Retinal pigment epithelial cell (primary cell): ENCODE measurements at places on chromosomes 5 and 9.

DNA sequence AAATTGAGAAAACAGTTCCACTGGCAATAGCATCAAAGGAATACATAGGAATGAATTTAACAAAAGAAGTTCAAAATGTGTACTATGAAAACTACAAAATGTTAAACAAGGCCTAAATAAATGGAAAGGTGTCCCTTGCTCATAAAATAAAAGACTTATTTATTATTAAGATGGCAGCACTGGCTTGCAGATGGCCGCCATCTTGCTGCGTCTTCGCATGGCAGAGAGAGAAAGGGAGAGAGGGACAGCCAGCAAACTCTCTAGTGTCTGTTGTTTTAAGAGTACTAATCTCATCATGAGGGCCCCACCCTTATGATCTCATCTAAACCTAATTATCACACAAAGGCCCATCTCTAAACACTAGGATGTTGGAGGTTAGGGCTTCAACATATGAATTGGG lies 47.1 kb downstream of the ABLIM3 start:
- no peak for DNase-seq

- no peak for DNase-seq
Observed at GRCh38 chr5:56918054-56918453, 8.7 kb downstream of the SETD9 start.

GRCh38 chr5:171773106-171773505 lies 12.5 kb upstream of the SMIM23 start:
- DNase-seq = no peak

DNA sequence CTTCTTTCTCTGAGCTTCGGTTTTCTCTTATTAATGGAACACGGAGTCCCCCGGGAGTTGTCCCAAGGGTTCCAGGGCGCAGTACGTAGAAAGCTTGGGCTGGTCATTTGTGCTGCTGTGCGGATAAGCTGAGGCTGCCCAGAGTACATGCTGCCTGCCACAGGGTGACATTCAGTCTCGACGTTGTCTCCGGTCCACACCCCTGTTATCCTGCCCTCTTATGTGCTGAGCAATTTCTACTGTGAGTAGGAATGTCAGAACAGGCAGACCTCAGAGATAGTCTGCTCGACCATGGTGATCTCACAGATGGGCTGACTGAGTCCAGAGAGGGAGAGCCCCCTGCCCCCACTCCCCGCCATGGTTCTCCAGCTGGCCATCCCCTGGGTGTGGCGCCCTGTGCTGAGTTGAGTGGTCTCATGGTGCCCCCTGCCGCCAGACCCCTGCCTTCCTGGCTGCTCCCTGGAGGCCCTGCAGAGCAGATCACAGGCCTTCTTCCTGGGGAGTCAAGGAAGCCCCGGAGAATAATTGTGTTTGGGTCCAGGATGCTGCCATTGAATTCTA lies 124.0 kb downstream of the RGS3 start:
- DNase-seq = no peak

DNA sequence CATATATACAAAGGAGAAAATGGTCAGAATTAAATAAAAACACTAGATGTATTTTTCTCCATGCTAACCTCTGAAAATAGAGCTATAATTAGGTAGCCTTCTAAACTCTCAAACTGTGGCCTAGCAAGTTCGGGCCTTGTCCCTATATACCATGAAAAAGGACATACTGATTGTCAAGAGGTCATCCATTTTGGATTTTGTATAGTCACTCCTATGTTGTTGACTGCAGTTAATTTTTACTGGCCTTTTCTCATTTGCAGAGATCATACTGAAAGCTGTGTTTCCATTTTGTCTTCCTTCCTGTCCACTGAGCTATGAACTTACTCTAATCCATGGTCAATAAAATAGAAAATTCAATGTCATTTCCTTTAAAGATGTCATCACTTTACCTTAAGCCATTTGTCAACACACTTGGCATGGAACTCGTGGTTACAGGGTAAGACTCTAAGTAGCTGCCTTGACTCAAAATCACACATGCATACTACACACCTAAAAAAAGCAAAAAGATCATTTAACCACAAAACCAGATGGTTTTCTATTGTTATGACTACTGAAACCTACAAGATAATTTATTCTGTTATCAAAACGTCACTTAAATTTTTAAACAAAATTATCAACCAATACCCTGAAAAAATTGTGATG lies 58.0 kb downstream of the RNF38 start:
- no peak for DNase-seq

GRCh38 chr5:167769846-167770413 lies 521.5 kb upstream of the WWC1 start:
- DNase-seq = no peak

GRCh38 chr5:5492087-5492933 lies 69.8 kb downstream of the ICE1 start:
- peak; percentile 9 for DNase-seq

- no peak for DNase-seq
Observed at GRCh38 chr5:42641336-42642005, 115.1 kb upstream of the CCDC152 start.

DNA sequence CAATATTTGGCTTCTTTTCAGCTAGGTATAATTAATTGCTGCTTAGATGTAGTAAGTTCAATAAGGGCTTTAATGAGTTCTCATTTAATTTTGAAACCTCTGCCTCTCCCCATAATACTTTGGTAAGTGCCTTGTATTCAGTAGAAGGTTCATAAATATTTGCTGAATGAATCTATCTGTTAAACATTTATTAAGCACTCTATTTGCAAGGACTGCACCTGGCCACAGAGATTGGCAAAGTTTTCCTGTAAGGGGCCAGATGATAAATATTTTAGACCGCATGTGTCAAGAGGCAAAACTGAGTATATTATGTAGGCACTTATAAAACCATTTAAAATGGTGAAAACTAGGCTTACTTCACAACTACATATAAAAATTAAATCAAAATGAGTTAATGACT lies 19.0 kb upstream of the GNA14 start:
- DNase-seq = no peak

DNA sequence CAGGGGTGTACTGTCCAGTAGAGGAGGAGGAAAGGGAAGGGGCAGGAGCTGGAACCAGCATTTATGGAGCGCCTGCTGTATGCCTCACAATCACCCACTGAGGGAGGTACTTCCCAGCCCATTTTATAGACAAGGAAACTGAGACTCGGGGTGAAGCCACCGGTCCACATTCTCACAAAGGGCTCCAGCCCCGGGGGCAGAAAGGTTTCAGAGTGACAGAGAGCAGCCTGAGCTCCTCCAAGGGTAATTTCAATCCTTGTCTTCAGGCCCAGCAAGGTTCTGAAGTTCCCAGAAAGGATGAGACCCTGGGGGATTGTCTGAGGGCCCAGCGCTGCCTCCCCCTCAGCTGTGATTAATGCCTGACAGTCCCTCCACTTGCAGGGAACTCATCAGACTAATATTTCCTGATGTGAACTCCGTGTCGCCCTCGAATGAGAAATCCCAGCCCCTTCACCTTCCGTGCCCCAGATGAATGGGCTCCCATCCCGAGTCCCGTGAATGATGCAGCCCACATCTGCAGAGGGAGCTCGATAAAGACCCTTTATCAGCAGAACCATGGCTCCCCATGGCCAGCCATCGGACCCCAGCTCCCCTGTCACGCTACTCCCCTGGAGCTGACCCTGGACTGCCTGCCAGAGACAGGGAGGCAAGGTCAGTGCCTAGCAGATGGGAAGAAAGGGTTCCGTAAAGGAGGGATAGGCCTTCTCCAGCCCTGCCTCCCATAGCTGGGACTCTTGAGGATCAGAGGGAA lies 32.1 kb upstream of the MVB12B start:
- DNase-seq = no peak

GRCh38 chr5:8060953-8061429 lies 192.0 kb downstream of the MTRR start:
- no peak for DNase-seq

DNA sequence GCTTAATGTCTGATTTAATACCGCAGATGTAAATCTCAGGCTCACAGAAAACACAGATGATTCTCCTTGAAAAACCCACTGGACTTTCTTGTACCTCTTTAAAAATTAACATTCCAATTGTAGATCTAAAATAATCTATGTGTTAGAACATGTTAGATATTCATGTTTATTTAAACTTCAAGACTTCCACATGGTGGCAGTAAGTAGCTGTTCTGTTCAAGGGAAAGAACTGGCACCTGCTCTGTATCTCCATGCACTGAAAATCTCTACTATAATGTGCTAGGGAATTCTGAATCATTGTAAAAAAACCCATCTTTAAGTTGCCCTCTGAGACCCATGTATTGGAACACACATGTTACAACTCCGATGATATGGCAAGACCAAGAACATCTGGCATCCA lies 366.9 kb downstream of the DMRTA1 start:
- DNase-seq = peak; percentile 13

DNA sequence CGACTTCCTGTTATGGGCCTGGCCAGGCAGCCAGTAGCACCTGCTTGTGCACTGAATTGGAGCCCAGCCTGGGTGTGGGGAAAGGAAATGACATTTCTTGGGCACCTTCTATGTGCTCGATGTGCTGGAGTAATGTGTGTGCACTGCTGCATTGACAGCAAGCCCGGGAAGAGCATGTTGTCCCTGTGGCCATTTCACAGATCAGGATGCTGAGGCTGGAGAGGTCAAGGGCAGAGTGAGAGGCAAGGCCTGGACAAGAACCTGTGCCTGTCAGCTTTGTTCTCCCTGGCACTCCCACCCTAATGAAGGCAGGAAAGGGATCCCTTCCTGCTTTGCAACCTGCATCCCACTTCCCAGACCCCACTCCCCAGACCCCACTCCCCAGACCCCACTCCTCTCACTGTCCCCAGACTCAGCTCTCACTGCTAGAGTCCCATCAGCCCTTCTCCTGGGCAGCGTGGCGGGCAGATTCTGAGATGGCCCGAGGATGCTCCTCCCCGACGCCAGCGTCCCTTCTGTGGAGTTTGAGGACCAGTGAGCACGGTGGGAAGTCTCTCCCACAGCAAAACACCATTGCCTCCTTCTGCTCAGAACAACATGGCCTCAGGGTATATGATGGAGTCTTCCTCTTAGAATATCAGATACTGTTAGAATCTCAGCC lies 49.6 kb downstream of the BARX1 start:
- DNase-seq = no peak

GRCh38 chr5:31593665-31594064 lies 45.3 kb upstream of the PDZD2 start:
- no peak for DNase-seq

DNA sequence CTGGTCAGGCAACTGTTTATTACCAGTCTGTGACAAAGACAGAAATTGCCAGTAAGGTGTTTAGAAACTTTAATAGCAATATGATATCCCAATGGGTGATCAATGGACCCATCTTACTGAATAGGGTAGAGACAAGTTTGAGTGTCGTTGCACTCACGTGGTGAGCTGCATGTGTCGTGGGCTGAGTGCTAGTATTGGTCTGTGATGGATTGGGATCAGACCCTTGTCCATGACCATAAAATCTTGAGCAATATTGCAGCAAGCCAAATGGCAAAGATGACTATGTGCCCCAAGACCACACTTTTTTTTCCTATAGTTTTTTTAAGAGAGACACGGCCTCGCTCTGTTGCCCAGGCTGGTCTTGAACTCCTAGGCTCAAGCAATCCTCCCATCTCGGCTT lies 114.5 kb downstream of the PALM2AKAP2 start:
- DNase-seq = no peak

GRCh38 chr9:129023036-129023907 lies 4.9 kb downstream of the SH3GLB2 start:
- no peak for DNase-seq

DNA sequence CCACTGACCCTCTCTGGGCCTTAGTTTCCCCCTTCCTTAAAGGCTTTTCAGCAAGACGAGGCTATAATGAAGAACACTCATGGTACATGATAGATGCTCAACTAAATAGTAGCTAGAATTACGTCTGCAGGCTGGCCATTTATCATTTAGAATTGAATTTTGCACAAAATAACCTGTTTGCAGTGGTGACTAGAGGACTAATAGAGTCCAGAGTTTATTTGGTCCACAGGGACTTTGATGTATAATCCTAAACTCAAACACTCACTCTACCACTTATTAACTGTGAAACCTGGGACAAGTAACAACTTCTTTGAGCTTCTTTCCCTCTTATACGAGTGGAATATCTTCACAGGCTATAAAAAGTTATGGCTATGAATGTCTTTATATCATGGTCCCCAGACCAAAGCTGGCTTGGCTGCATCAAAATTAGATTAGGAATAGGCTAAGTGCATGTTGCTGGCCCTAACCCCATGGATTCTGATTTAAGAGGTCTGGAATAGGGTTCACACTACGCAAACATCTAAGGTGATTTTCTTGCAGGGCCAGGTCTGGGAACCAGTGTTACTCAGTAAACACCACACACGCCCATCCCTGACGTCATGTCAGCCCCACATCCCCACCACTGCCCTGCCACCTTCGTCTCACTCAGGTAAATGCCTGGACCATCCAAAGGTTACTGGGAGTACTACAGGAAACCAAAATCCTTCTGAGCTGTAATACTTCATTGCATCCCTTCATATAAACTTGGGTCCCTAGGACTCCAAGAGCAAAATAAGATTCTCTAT lies 150.6 kb downstream of the FRMD3 start:
- no peak for DNase-seq

DNA sequence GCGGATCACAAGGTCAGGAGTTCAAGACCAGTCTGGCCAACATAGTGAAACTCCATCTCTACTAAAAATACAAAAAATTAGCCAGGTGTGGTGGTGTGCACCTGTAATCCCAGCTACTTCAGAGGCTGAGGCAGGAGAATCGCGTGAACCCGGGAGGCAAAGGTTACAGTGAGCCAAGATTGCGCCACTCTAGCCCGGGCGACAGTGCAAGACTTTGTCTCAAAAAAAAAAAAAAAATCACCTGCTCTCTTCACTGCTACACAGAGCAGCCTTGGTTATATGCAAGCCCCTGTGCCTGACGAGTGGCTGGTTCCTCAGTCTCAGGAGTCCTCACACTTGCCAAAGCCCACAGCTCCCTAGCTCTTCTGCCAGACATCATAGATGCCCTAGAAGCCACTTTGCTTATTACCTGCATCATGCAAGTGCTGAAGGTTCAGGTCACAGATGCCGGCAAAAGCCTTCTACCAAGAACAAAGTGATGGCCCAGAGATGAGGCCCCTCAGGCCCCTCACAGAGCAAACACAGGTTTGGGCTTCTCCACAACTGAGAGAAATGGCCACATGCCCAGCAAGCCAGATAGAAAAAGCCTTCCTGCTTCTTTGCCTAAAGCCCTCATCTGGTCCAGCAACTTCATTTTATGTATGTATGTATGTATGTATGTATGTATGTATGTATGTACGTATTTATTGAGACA lies 176.4 kb downstream of the AUH start:
- DNase-seq = no peak

GRCh38 chr9:89764217-89764616 lies 159.4 kb downstream of the GADD45G start:
- no peak for DNase-seq
